ENCODE measurements at places on chromosomes 1 and 21.

DNA sequence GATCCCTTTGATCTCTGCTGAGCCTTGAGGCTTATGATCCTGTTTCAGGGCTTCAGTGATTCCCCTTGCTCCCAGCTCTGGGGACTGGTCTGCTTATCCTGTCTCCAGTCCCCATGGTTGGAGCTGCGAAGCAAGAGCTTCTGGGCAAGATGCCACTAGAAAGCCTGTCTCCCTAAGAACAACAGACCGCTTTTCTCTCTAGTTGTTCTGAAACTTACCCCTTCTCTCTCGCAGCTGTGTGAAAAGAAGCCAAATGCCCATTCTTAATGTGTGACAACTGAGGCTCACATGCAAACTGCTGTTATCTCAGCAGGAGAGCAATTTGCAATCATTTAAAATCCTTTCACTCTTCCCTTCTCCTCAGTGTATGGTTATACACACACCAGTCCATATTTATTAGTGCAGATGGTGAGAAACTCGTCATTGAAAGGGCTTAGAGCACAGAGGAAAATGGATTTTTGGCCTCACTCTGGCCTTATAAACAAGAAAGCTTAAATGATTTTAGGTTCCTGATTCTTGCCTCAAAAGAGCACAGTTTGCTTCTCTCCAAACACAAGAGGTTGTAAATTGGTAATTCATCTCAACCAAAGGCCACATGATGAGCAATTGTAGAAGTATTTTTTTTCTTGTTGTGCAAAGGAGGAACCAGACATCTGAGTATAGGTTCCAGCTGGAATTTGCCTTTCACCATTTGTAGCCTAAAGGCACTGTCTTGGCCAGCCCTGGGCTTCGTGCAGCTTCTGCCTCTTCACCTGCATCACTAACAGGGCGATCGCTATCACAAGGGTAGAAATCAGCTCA lies 179.2 kb upstream of the LMO4 start:
- peak; percentile 58 for DNase-seq

- DNase-seq: no peak
Measured at GRCh38 chr21:39869141-39869818, 2.0 kb downstream of the PCP4 start.

GRCh38 chr1:95138223-95138622 lies 21.1 kb downstream of the TLCD4 start:
- no peak for DNase-seq

DNA sequence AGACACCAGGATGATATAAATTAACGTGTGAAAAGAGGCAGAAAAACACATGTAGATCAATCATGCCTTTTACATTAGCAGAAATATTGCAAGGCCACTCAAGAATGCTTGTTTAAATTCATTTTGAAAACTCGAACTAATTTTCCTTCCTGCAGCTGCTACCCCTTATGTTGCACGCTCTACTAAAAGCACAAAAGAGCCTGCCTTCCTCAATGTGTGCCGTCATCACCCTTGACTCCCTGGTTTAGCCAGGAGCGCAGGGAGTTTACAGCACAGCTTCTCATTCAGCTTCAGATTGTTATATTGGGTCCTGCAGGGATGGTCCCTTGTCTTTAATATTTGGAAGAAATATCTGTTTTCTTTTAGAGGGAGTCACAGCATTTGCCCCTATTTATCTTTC lies 10.1 kb upstream of the ST6GALNAC5 start:
- DNase-seq: no peak

DNA sequence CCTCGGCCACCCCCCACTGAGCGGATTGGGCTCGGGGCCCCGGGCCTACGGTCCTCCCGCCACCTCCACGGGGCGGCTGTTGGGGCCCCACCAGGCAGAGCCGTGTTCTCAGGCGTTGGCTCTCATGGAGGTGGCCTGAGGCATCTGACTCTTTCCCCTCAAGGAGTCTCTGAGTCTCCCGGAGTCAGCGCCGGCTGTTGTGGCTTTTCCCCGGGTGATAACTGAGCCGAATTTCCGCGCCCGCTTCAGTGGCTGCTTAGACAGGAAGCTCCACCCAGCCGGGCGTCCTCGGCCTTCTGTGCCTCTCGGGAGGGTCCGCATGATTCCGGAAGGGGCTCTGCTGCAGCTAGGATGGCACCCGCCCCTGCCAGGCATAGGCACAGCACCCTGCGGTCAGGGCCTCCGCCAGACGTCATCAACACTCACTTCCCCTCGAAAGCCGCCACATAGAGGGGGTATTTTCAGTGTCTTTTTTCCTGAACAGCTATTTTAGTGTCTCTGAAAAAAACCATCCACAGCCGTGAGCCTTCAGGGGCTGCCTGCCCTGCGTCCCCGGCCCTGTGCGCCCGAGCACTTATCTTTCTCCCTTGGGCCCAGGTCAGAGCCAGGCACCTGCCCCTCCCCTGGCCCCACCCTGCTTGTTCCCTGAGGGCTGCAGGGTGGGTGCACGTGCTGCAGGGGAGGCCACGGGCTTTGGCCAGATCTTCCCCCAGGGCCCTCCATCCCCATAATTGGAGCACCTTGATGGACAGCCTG lies 72.9 kb downstream of the SKI start:
- DNase-seq: no peak

GRCh38 chr1:117812869-117813511 lies 116.4 kb downstream of the GDAP2 start:
- DNase-seq: no peak

- DNase-seq: peak; percentile 23
Measured at GRCh38 chr1:165717918-165718515, 19.7 kb upstream of the ALDH9A1 start.

GRCh38 chr1:15923241-15923640 lies 52.7 kb downstream of the ZBTB17 start:
- DNase-seq: no peak

DNA sequence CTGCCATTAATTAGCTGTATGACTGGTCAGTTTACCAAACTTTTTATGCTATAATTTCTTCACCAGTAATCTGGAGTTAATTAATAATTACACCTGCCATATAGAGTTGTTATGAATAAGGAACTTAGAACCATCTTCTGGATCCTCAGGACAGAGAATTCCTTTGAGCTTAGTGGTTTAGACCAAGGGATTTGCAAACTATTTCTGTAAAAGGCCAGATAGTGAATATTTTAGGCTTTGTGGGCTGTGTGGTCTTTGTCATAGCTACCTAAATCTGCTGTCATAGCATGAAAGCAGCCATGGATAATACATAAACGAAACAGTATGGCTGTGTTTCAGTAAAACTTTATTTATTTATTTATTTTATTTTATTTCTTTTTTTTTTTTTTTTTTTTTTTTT lies 9.0 kb downstream of the TIMM17A start:
- DNase-seq: no peak

All from NCI-H2227 treated with DMSO at 0.1 percent for 48 hours (cell line).